ENCODE measurements at places on chromosomes 1 and 21.

DNA sequence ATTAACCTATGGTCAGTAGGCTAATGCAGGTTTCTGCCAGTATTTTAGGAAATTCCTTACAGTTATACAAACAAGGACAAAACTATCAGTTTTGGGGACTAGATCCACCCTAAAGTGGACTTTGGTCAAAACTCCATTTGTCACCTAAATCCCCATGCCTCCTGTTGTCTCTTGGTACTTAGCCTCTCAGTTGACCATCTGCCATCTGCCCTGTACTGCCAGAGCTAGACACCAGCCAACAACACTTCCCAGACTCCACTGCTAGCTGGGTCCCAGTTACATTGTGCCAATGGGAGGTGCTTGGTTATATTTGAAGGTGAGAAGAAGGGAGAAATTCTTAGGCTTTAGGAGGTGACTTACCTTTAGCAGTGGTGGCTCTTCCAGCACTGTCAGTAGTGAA is 17.0 kb upstream of the BSDC1 start:
- no peak for DNase-seq

DNA sequence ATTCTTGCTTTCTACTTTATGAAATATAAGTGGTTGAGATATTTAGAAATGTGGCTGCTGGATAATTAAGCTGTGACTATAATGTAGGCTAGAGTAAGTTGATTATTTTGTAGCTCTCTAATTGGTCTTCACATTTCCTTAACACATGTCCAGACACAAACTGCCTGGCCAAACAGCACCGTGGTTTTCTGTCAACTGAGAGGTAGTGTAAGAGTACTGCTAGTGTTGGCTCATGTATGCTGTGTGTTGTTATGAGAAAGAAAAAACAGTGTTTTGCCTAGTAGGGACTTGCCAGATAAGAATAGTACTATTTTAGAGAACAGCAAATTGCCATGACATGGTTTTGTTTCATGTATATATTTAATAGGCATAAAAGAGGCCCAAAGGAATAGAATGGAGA is 37.1 kb downstream of the TMED5 start:
- no peak for DNase-seq

DNA sequence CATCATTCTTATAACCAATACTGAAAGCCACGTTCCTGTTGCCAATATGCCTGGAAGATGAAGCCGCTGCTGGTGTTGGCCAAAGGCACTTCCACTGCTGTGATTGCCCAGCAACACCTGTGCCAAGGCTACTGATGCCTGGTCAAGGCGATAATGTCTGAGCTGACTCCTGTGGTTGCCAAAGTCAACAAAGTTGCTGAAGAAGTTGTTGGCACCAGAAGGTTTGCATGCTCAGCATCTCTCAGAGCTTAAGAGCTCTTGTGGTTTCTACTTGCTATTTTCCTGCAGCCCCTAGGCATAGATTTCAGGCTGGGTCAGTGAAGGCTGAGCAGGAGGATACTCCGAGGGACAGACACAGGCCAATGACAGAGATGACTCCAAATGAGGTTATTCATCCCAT is 63.4 kb upstream of the RAB3GAP2 start:
- no peak for DNase-seq

- DNase-seq: peak; percentile 59
Measured at GRCh38 chr1:11301601-11302000, 28.6 kb downstream of the UBIAD1 start.

DNA sequence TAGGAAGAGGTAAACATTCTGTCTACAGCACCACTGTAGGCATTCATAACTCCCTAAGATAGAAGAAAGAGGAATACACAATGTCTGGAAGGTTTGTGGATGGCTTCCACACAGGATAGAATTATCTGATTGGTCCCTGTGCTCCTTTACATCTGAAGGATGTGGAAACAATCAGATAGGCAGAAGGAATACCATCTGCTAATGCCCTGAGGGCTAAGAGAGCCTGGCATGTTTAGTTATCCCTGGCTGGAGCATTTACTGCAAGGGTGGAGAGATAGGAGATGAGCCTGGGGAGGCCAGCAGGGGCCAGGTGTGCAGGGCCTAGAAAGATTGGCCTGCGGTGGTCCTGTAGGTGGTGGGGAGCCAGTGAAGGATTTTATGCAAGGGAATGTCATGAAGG is 8.6 kb upstream of the ACBD3 start:
- DNase-seq: no peak

DNA sequence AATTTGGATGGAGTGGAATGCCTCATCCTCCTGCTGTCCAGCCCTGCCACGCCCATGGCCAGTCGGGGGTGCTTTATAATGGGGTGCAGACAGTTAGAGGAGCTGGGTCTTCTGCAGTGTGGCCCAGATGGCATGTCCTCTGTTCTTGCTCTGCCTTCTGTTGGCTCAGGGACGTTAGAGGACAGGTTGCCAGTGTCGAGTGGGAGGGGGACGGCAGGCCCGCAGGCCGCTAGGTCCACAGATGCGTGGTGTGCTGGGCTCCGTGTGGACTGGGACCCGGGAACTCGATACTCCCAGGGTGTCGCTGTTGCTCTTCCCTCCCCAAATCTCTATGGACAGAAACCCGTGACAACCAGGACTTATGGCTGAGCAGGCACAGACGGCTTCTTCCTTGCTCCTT is 33.3 kb downstream of the SIM2 start:
- DNase-seq: no peak

- DNase-seq: no peak
Measured at GRCh38 chr1:41773144-41773591, 145.6 kb downstream of the HIVEP3 start.

GRCh38 chr1:9770298-9770697 is 53.5 kb downstream of the CLSTN1 start:
- no peak for DNase-seq

GRCh38 chr1:45348020-45348419 is 7.8 kb upstream of the MUTYH start:
- no peak for DNase-seq

GRCh38 chr1:68359045-68359444 is 90.7 kb downstream of the RPE65 start:
- no peak for DNase-seq

- DNase-seq: no peak
Measured at GRCh38 chr1:25682059-25682601, 65.5 kb downstream of the MAN1C1 start.

DNA sequence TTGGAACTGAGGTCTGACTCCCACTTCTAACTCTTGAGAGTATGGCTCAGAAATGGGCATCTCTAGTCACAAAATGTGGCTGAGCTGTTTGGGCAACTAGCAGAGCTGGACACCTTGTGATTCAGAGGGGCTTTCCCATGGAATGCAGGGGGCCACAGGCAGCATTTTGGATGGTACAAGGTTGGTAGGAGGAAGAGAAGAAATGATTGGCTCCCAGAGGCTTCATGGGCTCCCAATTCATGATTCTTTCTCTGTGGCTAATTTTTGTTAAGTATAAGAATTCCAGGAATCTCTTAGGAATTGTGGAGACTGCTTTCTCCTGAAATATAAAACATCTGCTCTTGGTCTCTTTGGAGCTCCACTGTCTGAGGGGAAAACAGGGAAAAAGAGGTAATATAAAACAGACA is 49.7 kb downstream of the PBX1 start:
- DNase-seq: no peak

- DNase-seq: no peak
Measured at GRCh38 chr1:183103147-183103546, 79.9 kb downstream of the LAMC1 start.

DNA sequence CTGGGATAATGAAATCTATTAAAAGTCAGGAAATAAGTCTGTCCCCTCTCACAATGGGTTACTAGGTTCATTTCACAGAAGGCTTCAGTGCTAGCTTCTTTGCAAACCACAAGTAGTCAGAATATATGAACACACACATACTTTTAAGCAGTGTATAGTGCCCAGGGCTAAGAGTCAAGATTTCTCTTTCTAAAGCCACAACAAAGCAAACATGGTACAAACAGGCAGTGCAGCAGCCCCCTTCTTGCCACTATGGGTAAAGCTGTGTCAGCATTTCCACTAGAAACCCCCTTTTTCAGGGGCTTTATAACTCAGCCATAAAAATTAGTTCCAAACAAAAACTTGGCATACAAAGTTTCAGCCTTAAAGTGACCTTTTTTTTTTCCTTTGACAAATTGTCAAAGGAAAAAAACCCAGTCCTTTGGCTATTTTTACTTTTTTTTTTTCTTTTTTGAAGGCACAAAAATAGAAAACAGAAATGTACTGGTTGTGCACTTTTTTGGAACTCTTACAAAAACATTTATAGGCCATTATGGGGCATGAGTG is 315.4 kb downstream of the LMO4 start:
- DNase-seq: no peak

DNA sequence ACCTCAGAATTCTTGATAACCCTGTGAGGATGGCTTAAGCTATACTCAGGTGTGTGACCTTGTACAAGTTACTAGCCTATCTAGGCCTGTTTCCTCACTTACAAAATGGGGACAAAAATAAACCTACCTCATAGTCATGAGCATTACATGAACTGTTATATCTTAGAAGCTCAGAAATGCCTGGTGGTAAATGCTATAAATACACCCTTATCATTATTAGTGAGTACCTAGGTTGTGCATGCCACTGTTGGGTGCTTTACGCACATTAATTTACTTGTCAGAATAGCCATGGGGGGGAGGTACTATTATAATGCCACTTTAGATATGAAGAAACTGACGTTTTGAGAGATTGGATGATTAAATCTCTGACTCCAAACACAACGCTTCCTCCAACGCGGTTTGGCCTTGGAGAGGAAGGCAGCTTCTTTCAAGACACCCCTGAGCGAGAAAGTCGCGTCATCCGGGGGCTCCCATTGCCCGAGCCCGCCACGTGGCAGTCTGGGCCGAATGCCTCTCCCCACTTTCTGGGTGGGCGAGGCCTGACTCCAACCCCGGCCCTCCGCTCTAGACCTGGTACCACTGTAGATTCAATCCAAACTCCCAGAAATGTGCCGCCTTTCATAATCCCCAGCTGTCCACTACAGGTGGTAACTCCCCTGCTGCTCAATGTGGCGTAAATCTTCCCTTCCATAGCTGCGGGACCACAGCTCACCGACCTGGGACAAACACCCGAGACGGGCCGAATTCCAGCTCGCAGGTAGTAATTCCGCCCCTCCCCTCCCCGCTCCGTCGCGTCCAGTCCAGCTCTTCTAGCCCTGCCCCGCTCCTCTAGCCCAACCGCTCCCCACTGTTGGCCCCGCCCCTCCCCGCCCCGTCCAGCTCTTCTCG is 771 bp upstream of the RAD54L start:
- DNase-seq: no peak

DNA sequence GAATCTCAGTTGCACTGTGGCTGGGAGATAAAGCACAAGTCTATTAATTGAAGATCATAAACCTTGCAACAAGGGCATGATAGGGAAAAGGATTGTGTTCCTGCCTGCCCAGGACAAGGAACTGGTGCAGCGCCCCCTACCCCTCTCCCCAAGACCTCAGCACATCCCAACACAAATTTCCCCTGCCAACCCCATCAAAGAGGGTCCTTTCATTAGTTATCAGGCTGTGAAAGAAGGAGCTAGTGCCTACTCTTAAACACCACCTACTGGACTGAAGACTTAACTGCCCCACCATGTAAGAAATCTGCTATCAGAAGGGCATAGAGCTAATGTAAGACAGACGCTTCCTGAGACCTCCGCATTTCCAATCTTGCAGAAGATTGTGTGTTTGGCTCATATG is 372.6 kb downstream of the AGBL4 start:
- no peak for DNase-seq

GRCh38 chr1:9590201-9590600 is 1.5 kb downstream of the TMEM201 start:
- no peak for DNase-seq

- no peak for DNase-seq
Measured at GRCh38 chr1:43619314-43619790, 30.6 kb upstream of the KDM4A start.

- no peak for DNase-seq
Measured at GRCh38 chr1:30649321-30649991, 73.9 kb downstream of the MATN1 start.

DNA sequence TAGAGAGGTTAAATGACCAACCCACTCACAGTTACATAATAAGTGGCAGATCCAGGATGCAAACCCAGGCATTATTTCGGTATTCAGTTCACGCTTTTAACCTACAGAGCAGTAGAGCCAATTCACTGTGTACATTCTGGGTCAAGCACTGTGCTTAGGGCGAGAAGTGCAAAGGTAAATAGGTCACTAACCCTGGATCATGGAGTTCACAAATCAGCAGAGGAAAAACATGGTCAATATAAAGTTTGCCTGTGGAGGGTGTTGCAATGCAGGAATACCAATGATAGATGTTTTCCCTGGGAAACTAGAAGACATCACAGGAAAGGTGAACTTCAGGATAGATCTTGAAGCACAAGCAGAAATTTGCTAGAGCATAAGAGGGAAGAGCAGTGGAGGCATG is 253.4 kb upstream of the NFIA start:
- DNase-seq: no peak

DNA sequence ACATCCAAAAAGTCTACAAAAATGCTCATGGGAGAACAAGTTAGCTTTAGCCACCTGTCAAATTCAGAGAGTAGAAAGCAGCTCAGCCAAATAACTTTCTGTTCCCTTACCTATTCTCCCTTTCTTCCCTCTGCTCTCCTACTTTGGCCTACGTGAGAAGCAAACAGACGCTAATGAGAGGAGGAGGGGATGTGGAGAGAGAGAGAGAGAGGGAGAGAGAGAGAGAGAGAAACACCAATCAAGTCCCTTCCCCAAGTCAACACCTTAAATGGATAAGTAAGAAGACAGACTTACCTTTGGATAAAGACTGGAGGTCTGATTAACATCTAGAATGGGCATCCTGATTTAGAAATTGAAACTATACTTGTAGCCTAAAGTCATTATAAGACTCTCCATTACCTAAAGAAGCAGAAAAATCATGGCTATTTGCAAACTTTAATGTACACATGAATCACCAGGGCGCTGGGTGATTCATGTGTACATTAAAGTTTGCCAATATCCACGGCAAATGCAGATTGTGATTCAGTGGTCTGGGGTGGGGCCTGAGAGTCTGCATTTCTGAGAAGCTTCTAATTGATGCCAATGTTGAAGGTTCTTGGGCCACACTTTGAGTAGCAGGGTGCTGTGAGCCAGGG is 13.1 kb upstream of the DUSP12 start:
- DNase-seq: no peak

- no peak for DNase-seq
Measured at GRCh38 chr1:8676072-8676471, 141.4 kb downstream of the RERE start.

- DNase-seq: no peak
Measured at GRCh38 chr1:21165646-21166045, 11.1 kb downstream of the EIF4G3 start.

- no peak for DNase-seq
Measured at GRCh38 chr1:91564888-91565701, 64.4 kb downstream of the CDC7 start.

- no peak for DNase-seq
Measured at GRCh38 chr1:214650664-214651063, 47.7 kb downstream of the CENPF start.

GRCh38 chr1:5273280-5274003 is 619.0 kb downstream of the AJAP1 start:
- DNase-seq: no peak
